ENCODE measurements at places on chromosomes 12 and 14. TPM values are rescaled to one million over a fixed set of nuclear protein-coding genes. Genes with fewer than 3 reads are reported as not detected.

DNA sequence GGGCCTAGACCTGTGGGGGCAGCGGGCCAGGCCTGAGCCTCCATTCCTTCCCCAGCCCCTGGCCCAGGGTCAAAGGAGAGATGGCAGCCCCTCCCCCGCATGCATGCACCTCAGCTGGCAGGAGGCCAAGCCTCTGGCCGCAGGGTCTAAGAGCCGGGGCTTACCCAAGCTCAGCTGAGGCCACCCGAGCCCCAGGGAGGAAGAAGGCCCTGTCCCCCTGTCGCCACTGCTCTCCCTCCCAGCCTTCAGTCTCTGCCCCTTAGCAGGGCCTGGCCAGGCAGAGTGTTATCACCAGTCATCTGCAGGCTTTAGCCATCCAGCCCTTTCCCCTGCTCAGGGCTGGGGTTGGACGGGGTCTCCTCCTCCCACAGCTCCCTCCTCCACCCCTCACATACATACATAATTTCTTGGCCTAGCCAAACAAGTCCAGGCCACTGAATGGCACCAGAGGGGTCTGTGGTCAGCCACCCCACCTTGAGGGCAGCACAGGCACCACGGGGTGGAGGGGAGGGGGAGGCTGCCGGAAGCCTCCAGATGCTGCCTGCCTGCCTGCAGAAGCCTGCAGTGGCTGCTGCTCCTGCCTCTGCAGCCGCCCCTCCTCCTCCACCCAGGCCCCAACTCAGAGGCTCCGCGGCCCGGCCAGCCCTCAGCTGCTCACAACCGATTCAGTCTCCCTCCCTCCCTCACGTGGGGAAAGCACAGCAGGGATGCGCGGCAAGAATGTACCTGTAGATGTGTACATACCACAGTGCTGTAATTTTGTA, 22.8 kb downstream of the RAB35 start:
- no peaks in the 10 kb centered on the region for H3K27me3 ChIP-seq
- no peak overlapping the region for H3K4me3 ChIP-seq
- H3K27ac ChIP-seq = no peak overlapping the region
- no peak for DNase-seq

- H3K27me3 ChIP-seq = no peaks in the 10 kb centered on the region
- H3K4me1 ChIP-seq = no peaks in the 10 kb centered on the region
- H3K27ac ChIP-seq = no peak overlapping the region
- no peaks in the 10 kb centered on the region for H3K36me3 ChIP-seq
- no peak overlapping the region for H3K4me3 ChIP-seq
These were observed 1.3 kb downstream of the DYRK4 start for GRCh38 chr12:4563336-4563735.

DNA sequence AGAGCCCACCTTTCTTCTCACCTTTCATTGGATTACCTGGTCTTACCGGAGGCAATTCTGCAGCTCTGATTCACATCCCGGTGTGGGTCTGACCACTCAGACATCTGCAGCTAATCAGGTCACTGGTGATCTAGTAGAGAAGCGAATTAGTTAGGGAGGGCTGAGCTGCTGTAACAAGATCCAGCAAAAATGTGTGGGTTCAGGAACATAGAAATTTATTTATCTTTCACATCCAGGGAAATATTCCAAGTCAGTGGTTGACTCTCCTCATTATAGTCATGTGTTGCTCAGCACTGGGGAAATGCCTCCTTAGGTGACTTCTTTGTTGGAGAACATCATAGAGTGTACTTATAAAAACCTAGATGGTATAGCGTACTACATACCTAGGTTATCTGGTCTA, 218.7 kb upstream of the PELI2 start:
- no peaks in the 10 kb centered on the region for H3K4me1 ChIP-seq
- DNase-seq = no peak
- H3K27ac ChIP-seq = no peak overlapping the region
- H3K4me3 ChIP-seq = no peak overlapping the region
- H3K27me3 ChIP-seq = no peaks in the 10 kb centered on the region

- no peak for DNase-seq
- no peaks in the 10 kb centered on the region for H3K36me3 ChIP-seq
- no peak overlapping the region for H3K27ac ChIP-seq
- no peak overlapping the region for H3K4me3 ChIP-seq
These were observed 272.3 kb upstream of the AMIGO2 start for GRCh38 chr12:47352067-47352466.

GRCh38 chr12:91400271-91400670, 217.7 kb upstream of the DCN start:
- DNase-seq = no peak
- no peak overlapping the region for H3K27ac ChIP-seq
- no peaks in the 10 kb centered on the region for H3K27me3 ChIP-seq

GRCh38 chr12:73589220-73589619, 948.4 kb upstream of the ATXN7L3B start:
- no peak for DNase-seq
- H3K36me3 ChIP-seq = no peaks in the 10 kb centered on the region
- H3K4me3 ChIP-seq = no peak overlapping the region
- no peaks in the 10 kb centered on the region for H3K27me3 ChIP-seq
- H3K27ac ChIP-seq = no peak overlapping the region

DNA sequence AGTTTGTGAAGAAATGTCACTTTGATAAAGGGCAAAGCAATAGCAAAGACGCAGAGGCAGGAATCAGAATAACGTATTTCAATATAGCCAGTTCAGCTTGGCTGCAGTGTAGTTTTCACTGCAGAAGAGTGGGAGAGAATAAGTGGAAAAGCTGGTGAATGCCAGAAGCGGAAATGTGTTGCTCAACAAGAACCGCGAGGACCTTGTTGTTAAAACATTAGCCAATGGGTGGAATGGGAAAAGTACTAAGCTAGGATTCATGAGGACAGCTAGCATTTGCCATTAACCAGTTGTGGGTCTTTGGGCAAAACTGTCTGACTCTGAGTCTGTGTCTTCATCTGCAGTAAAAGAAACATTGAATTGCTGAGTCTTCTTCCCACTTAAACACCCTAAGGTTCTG, 292.9 kb upstream of the GRIP1 start:
- H3K4me1 ChIP-seq = no peaks in the 10 kb centered on the region
- no peak for DNase-seq
- H3K36me3 ChIP-seq = no peaks in the 10 kb centered on the region
- no peak overlapping the region for H3K27ac ChIP-seq

GRCh38 chr14:23352506-23353432, at the start of gene SLC22A17:
Gene SLC22A17 (minus strand): TSS chr14:23352887.
- no peaks in the 10 kb centered on the region for H3K27me3 ChIP-seq
- peak within 1 kb of the TSS; percentile 48 for H3K27ac ChIP-seq
- no peaks in the 10 kb centered on the region for H3K4me1 ChIP-seq
- H3K4me3 ChIP-seq = peak within 1 kb of the TSS; percentile 78
- peak; percentile 76 for DNase-seq

DNA sequence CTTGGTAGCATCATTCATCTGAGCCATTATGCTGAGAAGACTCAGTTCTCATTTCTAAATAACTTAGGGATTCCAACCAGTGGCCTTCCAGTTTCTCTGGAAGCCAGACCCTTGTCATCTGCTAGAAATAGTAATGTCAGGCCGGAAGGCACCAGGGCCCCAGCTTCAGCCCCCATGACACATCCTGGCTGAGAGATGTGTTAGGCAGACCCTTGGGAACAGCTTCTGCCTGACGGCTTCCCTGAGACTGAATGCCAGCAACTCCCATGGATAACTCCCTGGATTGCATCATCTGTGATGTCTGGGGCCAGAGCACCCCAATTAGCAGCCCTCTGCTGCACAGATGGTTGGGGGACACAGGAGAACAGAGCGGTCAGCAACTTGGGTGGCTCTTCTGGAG, 583.5 kb upstream of the TBX3 start:
- H3K4me1 ChIP-seq = no peaks in the 10 kb centered on the region
- no peak for DNase-seq
- no peaks in the 10 kb centered on the region for H3K36me3 ChIP-seq
- no peak overlapping the region for H3K27ac ChIP-seq
- H3K4me3 ChIP-seq = no peak overlapping the region
- H3K27me3 ChIP-seq = no peaks in the 10 kb centered on the region

DNA sequence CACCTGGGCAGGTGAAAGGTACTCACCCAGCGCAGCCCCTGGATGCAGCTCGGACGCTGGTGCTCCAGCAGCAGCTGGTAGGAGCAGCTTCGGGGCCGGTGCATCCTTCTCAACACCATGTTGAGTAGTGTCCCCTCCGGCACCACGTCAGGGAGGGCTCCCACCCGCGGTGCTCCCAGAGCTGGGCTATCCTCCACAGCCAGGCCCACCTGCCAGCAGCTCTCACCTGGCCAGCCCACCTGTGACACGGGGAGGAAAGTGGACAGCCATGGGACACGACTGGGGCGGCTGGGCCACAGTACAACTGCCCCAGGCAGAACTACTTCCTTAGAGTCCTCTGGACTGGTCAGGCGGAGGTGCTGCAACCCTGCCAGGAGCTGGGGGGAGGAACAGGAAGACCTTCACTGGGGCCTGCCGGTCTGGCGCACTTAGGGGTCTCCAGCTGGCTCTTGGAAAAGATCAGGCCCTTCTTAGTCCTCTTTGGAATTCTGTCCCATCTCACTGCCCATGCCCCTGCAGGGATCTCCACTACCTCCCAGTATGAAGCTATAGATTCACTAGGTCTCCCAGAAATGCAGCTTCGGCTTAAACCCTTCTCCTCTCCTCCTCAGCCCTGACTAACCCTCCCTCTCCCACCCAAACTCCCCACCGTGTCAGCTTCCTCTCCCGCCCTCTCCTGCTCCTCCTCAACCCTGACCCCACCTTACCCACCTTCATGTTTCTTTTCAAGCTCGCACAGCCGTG, 668 bp downstream of the RAPGEF3 start:
- H3K4me1 ChIP-seq = peaks cover 16% of the 10 kb centered on the region
- H3K36me3 ChIP-seq = no peaks in the 10 kb centered on the region
- peak overlapping the region; percentile 70 for H3K4me3 ChIP-seq
- no peaks in the 10 kb centered on the region for H3K27me3 ChIP-seq
- H3K27ac ChIP-seq = peak overlapping the region; percentile 87

DNA sequence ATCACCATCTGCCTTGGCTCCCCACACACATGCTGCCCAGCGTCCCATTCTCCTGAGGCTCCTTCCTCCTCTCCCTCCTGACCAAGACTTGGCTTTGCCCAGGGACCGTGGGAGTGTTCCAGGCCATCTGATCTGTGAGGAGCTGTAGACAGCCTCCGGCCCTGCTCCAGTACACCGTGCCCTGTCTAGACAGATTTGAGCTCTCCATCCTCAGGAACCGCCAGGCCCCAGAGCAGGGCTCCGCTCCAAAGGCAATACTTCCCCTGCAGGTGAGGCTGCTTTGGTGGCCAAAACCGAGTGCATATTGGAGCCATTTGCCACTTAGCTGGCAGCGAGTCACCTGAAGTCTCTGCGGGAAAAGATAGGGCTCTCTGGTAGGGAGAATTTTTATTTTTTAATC, 147.4 kb downstream of the ANO2 start:
- H3K36me3 ChIP-seq = no peaks in the 10 kb centered on the region
- no peak overlapping the region for H3K4me3 ChIP-seq
- H3K27me3 ChIP-seq = no peaks in the 10 kb centered on the region
- DNase-seq = no peak
- no peak overlapping the region for H3K27ac ChIP-seq

- peaks cover 67% of the 10 kb centered on the region for H3K27me3 ChIP-seq
- no peaks in the 10 kb centered on the region for H3K4me1 ChIP-seq
- no peak for DNase-seq
- no peak overlapping the region for H3K4me3 ChIP-seq
- no peaks in the 10 kb centered on the region for H3K36me3 ChIP-seq
These were observed 157.4 kb downstream of the KIF26A start for GRCh38 chr14:104295681-104296387.

DNA sequence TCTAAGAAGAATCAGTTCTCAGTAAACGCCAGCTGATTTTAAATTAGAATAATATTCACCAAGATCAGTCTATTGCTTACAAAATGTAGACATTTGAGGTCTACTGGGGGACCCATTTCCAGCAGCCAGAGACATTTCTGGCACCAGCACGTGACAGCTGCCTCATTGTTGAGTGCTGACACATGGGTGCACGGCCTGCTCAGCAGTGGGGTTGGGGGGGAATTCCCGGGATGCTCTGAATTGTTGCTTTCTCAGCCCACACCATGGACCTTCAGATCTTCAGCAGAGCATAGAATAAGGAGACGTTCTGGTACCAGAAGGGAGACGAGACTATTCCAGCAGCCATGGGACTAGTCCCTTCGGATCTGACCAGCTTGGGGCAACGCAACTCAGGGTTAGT, 18.3 kb downstream of the PLEKHG7 start:
- no peaks in the 10 kb centered on the region for H3K4me1 ChIP-seq
- H3K4me3 ChIP-seq = no peak overlapping the region
- no peaks in the 10 kb centered on the region for H3K27me3 ChIP-seq
- DNase-seq = no peak

DNA sequence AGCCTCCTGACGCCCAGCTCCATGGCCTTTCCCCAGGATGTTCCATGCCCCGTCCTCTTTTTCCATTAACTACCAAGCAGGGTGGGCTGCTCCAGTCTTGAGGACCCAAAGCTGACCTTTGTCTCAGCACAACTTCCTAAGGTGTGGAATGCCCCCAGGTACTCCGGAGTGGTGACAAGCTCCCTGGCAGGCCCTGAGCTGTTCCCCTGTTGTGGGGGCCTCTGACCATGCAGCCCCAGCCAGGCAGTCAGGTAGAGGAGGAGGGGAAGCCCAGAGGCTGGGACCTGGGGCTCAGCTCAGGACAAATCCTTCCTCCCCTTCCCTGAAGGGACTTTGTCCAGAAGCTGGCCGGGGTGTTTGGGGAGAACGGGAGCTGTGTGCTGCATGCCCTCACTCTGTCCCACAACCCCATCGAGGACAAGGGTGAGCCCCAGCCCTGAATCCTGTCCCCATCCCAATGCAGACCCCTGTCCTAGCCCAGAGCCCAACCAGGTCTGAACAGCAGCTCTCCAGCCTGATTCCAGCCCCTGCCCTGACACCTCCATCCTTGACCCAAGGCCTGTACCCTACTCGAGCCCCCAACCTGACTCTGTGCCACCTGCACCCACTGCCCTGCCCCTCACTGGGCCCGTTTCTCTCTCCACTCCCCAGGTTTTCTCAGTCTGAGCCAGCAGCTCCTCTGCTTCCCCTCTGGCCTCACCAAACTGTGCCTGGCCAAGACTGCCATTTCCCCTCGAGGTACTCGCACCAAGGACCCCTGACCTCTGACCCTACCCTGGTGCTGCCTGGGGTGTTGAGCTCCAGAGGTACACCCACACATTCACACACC, 4.4 kb downstream of the CARMIL3 start:
- H3K27me3 ChIP-seq = no peaks in the 10 kb centered on the region
- no peak overlapping the region for H3K4me3 ChIP-seq
- H3K27ac ChIP-seq = no peak overlapping the region
- DNase-seq = no peak

The RBP5 gene
- total RNA-seq = 1.1 TPM

The DEGS2 gene
- total RNA-seq = 10.2 TPM

The ANKS1B gene
- total RNA-seq = 32.4 TPM

The CCDC60 gene
- total RNA-seq = not detected

The MUCL1 gene
- total RNA-seq = 95.6 TPM

The RILPL2 gene
- total RNA-seq = 9.1 TPM
